Anterior cingulate cortex (tissue), 58 donors: ENCODE measurements at places on chromosomes 4 and X.

DNA sequence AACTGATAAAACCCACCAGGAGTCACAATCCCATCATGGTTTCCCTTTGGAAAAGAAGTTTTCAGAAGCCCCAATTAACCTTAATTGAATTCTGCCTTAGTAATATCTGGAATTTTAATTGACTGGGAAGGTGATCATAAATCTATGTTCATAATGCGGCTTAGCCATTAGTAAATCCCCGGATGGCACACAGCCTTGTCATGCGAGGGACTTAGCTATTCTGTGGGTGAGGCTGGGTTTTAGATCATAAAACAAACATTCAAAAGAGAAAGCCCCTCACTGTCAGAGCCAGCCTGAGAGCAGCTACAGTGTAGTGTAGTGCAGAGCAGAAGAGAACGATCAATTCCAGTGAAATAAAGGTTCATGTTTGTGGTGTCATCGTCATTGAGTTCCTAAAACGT, 124.0 kb upstream of the NOCT start:
- no peak for DNase-seq

DNA sequence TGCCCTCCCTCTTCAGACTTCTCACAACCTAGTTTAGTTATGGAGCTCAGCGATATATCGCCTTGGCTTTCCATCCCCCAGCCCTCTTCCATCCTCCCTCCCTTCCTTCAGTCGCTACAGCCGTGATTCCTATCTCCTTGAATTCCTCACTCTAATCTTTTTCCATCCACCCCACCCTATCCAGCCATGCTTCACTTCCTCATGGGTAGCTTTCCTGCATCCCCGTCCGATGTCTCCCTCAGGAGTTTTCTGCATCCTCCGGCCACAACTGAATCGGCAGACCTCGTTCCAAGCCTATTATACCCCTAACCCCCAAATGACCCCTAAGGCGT, 456 bp downstream of the SNX12 start:
- no peak for DNase-seq

DNA sequence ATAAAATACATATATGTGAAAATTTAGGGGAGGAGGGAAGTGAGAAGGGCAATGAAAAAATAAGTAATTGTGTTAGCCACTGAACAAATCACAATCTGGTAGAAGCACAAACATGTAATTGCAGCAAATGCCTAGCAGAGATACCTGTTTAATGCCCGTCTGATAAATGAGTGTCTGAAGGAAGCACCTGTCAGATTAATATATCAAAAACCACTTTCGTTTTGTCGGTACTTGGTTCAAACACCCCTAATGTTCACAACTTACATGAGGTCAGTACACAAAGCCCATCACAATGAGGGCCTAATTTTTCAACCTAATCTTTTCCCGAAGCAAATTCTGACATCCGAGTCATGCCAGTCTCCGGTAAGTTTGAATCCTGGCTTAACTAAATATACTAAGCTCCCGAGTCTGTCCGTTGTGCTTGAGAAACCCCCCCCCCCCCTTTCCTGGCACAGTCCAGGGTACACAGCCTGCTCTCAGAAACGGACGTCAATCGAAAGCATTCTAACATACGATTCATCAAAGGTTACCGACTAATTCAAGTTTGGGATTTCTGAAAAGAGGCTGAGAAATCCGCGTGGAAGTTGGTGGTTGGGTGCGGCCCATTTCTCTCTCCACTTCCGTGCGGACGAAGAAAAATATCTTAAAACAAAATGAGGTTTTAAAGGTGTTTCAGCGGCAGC, 758 bp downstream of the SDAD1 start:
- DNase-seq: no peak

DNA sequence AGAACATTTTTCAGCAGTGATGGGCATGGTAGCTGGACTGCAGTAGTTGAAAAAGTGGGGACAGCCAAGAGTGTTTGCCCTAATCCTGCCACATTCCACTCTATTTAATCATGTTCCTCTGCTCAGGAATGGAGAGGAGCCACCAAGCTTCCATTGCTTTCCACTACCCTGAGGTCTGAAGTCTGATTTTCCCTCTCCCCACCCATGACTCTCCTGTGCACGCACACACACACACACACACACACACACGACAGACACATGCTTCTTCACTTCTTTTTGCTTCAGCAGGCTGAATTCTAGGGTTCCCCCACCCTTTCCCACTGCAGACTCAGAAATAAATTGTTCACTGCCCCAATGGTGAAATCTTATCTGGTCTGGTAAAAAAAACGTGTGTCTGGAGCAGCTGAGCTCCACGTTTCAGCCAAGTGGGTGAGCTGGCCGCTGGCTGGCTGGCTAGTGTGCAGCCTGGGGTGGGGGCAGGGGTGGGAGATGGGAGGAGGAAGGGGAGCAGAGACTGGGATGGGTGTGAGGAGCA, 142.7 kb upstream of the NALF2 start:
- no peak for DNase-seq

- no peak for DNase-seq
Measured at GRCh38 chr4:985123-985830, 1.6 kb upstream of the IDUA start.

GRCh38 chr4:113328514-113328913, 279.1 kb downstream of the ANK2 start:
- no peak for DNase-seq

GRCh38 chr4:47612116-47613023, 127.3 kb downstream of the ATP10D start:
- DNase-seq: no peak

- DNase-seq: peak; percentile 63
Measured at GRCh38 chr4:48779095-48779997, 733 bp downstream of the FRYL start.

DNA sequence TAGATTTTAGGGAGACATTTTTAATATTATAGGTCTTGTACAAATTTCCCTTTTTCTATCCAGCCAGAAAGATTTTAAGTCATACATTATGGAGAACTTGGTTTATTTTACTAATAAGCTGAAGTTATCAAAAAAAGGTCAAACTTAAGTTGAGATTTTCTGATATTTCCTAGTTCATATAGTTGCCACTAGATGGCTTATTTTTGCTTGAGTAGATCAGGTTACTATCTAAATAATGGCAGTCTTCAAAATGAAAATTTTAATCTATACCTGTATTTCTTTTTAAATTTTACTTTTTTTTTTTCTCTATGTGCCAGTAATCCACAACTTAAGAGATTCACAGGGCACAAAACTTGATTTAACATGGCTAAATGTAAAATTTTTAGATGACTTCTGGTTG, 52.3 kb downstream of the USP9X start:
- DNase-seq: no peak

DNA sequence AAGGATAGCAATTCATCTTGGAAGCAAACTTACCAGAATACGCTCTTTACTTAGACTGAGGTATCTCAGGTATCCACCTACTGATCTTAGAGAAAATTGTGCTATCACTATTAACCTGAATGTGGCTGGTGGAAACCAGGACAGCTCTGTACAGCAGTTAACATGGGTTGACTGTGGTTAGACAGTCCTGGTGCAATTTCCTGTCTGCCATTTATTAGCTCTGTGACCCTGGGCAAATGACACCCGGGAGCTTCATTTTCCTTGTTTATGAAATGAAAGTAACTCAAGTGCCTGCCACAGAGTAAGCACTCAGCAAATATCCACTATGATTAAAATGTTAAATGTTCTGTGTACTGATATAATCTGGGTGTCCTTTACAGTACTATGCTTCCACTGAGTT, 60.0 kb downstream of the SMC1A start:
- no peak for DNase-seq

DNA sequence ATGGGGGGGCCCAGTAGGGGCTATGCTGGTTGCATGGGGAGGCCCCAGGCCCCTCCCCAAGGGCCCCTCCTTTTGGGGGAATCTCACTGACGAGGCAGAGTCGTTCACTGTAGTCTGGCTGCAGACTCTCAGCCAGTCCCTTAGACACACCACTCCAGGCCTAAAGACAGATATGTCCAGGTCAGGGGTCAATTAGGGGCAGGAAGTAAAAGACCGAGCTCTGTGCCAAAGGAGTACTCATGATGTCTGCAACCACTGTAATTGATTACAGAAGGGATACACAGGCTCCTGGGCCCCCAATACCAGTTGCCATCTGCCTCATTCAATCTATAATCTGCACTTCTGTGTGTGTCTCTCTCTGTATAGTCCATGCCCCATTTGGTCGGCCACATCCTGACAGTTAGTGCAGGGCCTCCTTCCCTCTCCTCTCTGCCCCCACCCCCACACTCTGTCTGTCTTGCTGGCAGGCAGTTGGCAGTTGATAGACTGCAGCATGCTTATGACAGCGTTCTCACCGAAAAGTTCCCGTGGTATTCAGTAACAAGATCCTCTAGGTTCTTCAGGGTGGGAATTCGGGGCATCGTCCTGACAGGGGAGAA, 1.3 kb upstream of the CXorf65 start:
- DNase-seq: no peak

GRCh38 chr4:118888666-118889311, at the start of gene SYNPO2:
Gene SYNPO2 (plus strand): TSS chr4:118888854. CDS start chr4:118889037, 183 bp downstream.
- DNase-seq: peak; percentile 56

- no peak for DNase-seq
Measured at GRCh38 chr4:185722029-185722316, 90.0 kb downstream of the SORBS2 start.

GRCh38 chr4:170446782-170447181, 357.0 kb upstream of the AADAT start:
- DNase-seq: no peak

GRCh38 chr4:122548452-122548851, 72.4 kb downstream of the IL21 start:
- DNase-seq: no peak

GRCh38 chr4:7171191-7171900, 21.0 kb upstream of the SORCS2 start:
- DNase-seq: no peak

- DNase-seq: no peak
Measured at GRCh38 chr4:187128222-187128621, 404.6 kb upstream of the FAT1 start.

GRCh38 chr4:123787512-123788080, 391.0 kb downstream of the SPRY1 start:
- DNase-seq: no peak

DNA sequence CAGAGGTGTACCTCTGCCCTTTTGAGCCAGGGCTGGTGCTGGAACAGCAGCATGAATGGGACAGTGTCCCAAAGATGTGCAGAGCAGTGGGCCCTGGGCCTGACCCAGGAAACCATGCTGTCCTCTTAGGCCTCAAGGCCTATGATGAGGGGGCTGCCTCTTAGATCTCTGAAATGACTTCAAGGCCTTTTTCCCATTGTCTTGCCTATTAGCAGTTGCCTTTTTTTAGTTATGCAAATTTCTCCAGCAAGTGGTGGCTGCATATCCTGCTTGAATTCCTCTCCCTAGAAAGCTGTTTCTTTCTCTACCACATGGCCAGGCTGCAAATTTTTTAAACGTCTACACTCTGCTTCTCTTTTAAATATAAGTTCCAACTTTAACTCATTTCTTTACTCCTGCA, 160.3 kb downstream of the CFAP299 start:
- no peak for DNase-seq

DNA sequence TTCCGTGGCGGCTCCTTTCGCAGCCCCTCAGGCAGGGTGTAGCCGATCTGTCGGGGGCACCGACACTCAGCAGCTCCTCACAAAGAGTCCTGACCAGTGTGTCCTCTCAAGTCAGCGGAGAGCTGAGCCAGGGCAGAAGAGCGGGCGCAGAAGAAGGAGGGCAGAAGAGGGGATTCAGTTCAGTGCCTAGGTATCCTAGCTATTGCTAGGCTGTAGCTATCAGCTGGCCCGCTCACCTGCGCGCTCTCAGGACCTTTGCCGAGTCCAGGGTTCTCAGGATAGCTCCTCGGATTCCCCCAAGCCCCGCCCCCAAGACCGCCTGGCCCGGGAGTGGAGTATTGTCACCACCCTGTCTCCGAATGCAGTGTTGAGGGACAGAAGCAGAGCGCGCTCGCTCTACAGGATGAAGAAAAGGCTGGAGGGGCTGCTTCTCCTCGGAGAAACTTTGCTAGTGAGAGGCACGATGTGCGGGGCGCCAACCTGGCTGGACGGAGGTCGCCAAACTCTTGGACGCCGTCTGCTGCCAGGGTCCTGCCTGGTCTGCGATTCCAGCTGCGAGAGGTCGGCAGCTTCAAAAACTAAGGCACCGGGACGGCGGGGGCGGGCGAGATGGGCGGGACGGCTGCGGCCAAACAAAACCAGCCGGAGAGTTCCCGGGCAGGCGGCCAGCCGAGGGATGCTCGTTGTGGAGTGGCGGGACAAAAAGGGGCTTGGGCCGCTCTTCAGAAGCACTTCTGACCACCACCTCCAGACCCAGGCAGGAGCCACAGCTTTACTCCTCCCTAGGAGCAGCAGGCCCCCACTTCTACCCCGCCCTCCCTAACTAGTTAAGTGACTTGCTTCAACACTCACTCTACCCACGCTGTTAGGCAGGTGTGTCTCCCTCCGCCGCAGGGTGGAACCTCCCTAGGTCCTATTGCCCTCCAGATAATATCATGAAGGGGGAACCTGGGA, at the start of gene XKRX:
Gene XKRX, minus strand, starts transcription at position 258 of the 954 bp plus-strand sequence. CDS start 613 bp downstream, outside the sequence.
- no peak for DNase-seq
